ENCODE measurements at places on chromosomes 3 and 15.

- DNase-seq, result no peak
Observed at GRCh38 chr3:64355401-64355807, 130.1 kb upstream of the PRICKLE2 start.

DNA sequence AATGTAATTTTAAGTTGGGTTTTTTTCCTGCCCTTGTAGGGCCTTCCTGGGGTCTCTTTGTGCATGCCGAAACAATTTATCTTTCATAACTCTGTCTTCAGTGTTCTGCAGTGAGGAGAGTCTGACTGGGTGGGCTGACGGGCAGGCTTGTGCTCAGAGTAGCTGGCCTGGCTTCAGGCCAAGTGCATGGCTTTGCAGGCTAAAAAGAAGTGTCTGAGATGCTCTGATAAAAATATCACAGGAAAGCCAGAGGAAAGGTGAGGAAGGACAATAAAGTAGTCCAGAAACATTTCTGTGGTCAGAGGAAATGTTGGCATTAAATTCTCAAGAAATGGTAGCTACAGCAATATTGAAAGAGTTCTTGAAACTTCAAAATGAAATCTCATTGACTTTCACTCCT is 25.5 kb downstream of the ST3GAL6 start:
- no peak for DNase-seq

GRCh38 chr3:25035526-25035925 is 392.5 kb upstream of the RARB start:
- no peak for DNase-seq

- DNase-seq, result no peak
Observed at GRCh38 chr3:120162400-120162799, 68.2 kb upstream of the GSK3B start.

DNA sequence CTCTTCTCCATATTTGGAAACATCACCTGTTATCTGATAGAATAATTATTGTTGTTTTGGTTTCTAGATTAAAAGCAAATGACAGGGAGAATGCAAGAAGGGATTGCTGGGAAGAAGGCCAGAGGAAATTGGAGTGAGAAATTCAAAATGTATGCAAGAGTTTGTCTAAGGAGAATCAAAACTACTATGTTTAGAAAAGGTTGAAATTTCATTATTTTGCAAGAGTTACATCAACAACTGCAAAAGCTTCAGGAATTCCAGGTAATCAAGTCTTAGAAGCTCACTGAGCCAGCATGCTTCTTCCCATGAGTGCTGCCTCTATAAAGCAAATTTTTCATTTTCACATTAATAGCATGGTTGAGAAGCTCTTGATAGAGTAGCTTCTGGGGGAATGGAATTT is 177.2 kb upstream of the GBE1 start:
- DNase-seq, result no peak

GRCh38 chr15:78680431-78681075 is 39.5 kb upstream of the CHRNB4 start:
- DNase-seq, result peak; percentile 72

GRCh38 chr15:43433661-43434303 is 59.2 kb downstream of the TP53BP1 start:
- no peak for DNase-seq

DNA sequence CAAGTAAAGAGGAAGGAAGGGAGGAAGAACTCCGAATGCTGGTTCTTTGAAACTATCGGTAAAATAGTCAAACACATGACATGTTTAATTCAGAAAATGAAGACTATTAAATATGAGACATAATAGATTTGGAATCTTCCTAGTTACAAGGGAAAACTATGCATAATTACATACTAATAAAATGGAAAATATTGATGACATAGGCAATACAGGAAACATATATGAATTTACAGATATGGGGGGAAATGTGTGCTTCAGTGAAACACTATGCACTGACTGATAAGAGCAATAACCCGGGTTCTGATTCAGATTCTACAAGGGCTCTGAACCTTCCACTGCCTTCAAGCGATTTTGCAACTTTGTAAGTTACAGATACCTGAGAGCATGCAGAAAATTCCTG is 185.9 kb downstream of the PDE8A start:
- DNase-seq, result no peak

- DNase-seq, result no peak
Observed at GRCh38 chr15:75659928-75660645, 12.4 kb downstream of the SNX33 start.

- DNase-seq, result no peak
Observed at GRCh38 chr3:22713936-22714335, 489.2 kb upstream of the UBE2E2 start.

DNA sequence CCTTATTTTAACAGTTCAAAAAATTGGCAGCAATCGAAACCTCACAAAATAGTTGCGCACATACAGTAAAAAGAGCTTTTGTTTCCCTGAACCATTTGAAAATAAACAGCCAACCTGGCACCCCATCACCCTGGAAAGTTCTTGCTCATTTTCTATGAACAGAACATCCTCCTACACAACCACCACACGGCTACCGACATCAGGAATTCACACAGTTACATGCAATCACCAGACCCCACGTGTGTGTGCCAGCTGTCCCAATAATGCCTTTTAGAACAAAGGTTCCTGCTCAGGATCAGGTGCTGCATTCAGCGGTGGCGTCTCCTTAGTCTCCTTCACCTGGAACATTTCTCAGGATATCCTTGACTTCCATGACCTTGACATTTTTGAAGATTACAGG is 186.5 kb downstream of the KLF13 start:
- no peak for DNase-seq

GRCh38 chr3:152038490-152038889 is 165.0 kb downstream of the SUCNR1 start:
- DNase-seq, result no peak

- no peak for DNase-seq
Observed at GRCh38 chr15:89186803-89187202, 34.6 kb downstream of the RLBP1 start.

DNA sequence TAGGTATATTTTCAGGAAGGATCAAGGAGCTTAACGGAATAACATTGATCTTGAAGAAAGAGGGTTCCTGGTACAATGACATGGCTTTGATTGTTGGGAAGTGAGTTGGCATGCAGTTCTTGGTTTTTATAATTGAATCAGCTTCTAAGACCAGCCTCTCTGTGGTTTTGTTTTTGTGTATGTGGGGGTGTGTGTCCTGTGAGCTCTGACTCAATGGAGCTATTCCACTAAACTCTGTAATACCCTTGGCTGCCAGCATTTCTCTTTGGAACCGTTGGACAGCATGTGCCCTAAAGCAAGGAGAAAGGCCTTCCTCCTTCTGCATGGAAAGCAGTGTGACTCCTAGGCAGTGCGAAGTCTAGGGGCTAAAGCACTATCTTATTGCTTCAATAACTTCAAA is 124.8 kb downstream of the EDEM1 start:
- no peak for DNase-seq

Measured in SK-N-DZ (cell line).